ENCODE measurements at places on chromosomes 2 and 18.

GRCh38 chr2:81304154-81304830 lies 999.7 kb upstream of the LRRTM1 start:
- no peak for DNase-seq

DNA sequence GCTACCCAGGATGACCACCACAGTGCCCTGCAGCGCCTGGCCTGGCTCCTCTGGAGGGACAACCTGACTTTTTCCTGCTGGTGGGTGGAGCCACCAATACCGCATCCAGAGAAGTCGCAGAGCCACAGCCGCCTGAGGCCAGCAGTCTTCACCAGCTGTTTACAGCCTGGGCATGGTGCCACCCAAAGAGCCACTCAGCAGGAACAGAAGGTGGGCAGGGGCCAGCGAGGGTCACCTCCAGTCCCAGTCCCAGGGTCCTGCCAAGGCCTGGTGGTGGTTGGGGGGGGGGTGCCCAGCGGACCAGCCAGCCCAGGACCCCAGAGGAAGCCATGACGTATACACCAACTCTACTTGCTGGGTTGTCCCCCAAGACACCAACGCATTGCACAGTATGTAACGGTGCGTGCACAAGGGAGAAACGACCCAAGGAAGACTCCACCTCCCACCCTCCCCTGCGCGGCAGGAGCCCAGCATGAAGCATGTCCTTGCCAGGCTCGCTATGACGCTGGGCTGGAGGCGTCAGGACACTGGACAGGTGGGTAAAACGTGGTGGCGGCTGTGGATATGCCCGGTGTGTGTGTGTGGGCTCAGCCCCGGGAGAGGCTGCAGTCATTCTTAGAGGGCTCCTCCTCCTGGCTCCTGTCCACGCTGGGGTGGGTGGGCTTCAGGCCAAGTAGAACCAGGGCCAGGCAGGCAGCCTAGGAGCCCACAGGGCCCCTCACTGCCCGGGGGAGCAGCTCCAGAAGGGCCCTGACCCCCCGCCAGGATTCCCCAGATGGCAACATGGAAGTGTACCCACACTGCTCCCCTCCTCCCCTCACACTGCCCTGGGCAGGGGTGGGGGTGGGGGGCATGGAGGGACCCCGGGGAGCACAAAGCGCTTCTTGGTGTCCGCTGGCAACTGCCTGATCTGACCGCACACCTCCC lies 49.3 kb downstream of the HS6ST1 start:
- no peak for DNase-seq

DNA sequence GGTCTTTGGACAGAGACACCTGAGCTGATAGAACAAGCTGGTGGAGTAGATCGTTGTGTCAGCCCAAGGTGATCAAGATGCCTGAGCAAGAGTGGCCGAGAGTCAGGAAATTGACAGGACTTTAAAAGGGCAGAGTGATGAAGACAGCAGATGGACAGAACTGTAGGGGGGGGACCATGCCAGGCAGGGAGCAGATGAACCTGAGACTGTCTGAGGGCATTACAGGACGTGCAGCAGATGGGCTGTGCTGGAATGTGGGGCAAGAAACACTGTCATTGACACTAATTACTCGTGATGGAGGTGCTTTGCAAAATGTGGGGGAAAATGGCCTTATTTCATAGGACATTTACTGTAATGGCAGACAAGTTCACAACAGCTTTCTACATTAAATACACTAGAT lies 225.0 kb downstream of the THSD7B start:
- no peak for DNase-seq

DNA sequence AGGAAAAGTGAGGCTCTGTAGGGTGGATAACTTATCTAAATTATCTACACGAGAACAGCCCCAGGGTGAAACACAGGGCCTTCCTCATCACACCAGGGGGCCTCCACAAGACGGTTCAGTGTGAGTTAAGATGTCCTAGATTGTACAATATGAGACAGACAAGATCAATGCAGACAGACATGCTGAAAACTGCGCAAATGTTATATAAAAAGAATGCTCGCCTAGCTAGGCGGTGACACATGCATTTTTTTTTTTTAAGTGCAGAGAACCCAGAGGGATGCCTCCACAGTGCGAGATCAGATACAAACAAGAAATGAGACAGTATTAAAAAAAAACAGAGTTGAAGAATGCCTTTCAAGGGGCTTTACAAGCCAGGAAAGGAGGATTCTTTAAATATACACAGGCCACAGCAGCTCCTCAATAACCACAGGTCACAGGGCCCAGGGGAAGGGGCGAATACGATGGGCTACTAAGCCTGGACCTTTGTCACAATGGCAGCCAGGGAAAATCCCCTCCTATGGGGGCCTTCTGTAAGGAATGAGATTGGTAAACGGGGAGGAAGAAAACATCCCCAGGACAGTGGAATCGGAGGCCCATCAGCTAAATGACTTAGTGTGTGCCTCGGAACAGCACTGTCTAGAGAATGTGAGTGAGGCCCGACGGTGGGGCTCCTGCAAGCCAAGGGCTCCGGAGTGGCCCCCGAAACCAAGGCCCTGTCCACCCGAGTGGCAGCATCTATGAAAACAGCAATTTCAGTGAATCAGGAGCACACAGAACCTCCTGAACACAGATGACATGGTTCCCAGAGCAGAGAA lies 48.9 kb downstream of the ADCY3 start:
- no peak for DNase-seq

DNA sequence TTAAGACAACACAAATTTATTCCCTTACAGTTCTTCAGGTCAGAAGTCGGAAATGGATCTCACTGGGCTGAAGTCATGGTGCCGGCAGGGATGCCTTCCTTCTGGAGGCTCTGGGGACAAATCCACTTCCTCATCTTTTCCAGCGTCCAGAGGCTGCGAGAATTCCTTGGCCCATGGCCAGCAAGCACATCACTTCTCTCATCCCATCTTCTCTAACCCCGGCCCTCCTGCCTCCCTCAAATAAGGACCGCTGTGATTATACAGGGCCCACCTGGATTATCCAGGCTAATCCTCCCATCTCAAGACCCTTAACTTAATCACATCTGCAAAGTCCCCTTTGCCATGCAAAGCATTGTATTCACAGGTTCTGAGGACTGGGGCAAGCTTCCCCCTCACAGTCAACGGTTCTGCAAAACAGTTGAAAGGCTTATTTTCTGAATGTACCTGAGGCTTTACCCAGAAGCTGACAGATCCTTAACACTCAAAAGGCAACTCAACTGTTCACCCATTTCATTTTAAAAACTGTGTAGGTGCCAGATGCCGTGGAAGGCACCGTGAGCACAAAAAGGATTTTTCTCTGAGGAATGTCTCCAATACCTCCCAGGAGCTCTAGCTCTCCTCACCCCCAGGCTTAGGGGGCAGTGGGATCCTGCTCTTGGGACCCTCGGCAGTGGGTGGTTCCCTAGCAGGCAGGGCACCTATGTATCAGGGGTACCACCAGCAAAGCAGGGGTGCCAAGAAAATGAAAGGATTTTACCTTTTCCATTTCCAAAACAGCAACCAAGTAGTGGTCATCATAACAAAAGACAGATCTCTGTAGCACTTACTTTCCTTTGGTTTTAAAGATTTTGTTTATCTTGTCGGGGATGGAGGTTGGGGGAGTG lies 84.0 kb downstream of the KCTD1 start:
- no peak for DNase-seq

- no peak for DNase-seq
Observed at GRCh38 chr2:147098940-147099339, 745.9 kb upstream of the ACVR2A start.

DNA sequence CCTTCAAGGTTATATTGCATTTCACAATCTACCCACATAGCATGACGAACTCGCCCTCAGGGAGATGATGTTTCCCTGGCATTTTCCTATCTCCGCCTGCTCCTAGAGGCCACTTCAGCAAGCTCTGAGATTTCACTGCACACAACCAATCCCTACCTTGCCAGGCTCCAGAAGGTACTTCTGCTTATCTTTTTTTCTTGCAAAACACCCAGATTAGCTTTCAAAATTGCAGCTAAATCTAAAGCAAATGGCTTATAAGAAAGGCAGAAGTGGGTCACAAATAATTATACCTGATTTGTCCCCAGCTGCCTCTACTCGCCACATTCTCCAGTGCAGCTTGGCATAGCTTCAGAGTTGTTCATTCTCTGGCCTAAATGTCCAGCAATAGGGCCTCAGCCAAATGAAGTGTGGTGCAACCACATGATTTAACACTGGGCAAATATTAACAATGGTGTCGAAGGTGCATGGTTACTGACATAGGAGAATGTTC lies 32.4 kb upstream of the MRPL19 start:
- no peak for DNase-seq

- DNase-seq, result no peak
Observed at GRCh38 chr18:41324020-41324791, 630.8 kb upstream of the PIK3C3 start.

DNA sequence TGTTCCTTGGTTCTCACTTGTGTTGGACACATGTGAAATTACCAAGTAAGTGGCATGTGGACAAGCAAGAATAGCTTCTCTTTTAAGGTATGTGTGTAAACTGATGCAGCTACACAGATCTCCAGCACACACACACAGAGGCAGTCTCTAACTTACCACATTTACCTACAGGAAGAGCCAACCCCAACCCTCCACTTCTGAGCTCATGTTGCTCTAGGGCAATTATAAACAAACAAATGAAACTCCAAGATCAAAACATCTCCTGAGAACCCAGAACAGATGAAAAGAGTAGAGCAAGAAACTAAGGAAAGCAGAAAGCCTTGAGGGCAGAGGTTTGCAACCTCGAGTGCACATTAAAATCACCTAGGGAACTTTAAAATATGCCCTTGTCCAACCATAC lies 16.0 kb upstream of the TMEM37 start:
- DNase-seq, result no peak

DNA sequence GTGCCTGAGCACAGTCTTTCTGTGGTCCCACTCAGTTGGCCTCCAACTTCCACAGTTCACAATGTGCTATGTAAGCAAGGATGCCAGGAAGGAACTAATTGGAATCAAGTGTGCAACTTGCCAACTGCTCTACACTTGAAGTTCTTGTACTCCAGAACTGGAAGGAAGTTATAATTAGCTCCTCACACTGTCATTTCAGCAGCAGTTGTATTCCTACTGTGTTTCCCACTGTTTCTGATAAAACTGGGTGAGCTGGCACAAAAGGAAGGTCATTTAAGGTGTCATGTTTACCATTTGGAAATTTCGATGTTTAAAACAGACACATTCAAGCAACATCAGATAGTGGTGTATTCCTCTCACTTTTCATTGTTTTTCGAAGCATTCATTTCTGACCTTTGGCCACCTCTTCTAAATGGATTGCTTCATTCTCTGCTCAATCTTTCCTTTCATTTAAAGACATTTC lies 84.2 kb downstream of the ANTXR1 start:
- no peak for DNase-seq

GRCh38 chr18:23314672-23315071 lies 138.4 kb upstream of the RIOK3 start:
- DNase-seq, result no peak

GRCh38 chr2:27060323-27060722 lies 8.9 kb downstream of the AGBL5 start:
- no peak for DNase-seq

DNA sequence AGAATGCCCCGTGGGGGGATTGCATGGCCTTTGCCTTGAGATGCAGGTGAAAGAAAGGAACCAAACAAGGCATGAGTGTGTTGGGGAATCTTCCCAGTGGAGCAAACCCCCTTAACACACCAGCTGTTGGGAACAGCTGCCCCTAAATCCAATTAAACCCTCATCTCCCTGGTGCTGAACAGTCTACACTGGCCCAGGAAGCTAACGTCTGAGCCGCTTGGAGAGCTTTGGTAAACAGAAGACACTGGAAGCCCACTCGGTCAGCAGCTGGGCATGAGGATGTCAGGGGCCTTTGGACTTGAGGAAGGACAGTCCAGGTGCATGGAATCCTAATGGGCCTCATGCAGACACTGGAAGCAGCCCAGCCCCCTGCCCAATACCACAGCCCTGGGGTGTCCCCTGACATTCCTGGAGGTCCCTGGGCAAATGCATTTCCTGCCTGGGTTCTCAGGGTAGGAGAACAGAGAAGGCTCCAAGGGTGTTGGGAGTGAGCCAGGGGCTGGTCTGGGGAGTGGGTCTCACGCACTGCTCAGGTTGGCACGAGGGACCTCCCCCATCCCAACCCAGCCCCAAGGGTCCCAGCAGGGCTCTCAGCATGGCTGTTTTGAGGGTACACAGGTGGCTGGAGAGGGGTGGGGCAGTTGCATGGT lies 37.7 kb downstream of the GBX2 start:
- DNase-seq, result no peak

DNA sequence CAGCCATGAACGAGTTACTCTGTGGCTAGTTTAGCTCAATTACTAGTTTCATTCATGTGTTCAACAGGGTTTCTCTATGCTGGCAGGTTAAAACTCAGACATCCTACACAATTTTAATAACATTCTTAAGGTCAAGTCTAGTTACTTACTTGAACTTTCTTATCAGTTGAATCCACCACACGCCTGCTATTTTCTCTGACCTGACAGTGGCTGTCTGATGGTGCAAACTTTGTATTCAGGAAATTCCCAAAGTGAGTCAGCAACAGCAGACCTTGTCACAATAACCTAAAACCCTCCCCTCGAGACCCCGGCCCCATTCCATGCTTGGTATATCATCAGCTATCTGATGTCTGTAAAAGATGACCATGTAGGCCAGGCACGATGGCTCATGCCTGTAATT lies 20.8 kb upstream of the CIDEA start:
- no peak for DNase-seq

DNA sequence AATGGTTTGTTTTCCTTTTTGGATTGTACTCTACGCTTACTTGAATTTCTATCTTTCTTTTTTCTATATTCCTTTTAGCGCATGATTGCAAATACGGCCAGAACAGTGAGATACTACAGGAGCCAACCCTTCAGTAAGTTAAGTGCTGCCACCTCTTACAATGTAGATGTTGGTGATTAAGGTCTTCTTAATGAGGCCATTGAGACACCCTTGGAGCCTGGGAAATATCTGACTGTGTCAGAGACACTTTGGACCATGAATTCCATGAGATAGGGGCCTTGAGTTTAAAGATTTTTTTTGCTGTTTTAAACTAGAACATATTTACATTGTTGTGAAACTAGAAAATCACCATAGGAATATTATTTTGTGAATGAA lies 27.1 kb upstream of the MAP3K20 start:
- DNase-seq, result no peak

DNA sequence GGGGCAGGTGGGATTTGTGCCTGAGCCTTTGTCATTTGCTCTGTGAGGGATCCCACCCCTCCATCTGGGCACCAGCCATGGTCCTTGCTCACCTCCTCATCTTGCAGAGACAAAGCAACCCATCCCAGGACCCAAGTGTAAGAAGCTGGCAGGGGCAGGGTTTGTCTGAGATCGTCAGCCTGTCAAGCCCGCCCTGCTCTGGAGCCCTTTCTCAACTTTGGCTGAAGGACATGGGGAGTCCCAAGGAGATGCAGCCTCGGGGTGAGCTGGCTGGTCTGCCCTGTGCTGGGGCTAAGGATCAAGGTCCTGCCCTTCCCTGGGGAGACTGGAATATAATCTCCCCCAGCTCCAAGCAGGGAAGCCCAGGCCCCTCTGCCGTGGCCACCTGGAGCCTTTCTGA lies 86.0 kb downstream of the CAPN13 start:
- DNase-seq, result no peak

All from left renal pelvis (tissue), 4 donors.